ENCODE measurements at places on chromosomes 6 and 20. TPM values are rescaled to one million over a fixed set of nuclear protein-coding genes. Genes with fewer than 3 reads are reported as not detected.

DCDC2 gene
- 3.7 TPM for total RNA-seq

SMLR1 gene
- not detected for total RNA-seq

ARMH2 gene
- not detected for total RNA-seq

PRRT1 gene
- 0.95 TPM for total RNA-seq

SIRPB2 gene
- total RNA-seq, result not detected

EZR gene
- 311 TPM for total RNA-seq

POLR3F gene
- total RNA-seq, result 15.7 TPM
